ENCODE measurements at places on chromosomes 13 and 19.

DNA sequence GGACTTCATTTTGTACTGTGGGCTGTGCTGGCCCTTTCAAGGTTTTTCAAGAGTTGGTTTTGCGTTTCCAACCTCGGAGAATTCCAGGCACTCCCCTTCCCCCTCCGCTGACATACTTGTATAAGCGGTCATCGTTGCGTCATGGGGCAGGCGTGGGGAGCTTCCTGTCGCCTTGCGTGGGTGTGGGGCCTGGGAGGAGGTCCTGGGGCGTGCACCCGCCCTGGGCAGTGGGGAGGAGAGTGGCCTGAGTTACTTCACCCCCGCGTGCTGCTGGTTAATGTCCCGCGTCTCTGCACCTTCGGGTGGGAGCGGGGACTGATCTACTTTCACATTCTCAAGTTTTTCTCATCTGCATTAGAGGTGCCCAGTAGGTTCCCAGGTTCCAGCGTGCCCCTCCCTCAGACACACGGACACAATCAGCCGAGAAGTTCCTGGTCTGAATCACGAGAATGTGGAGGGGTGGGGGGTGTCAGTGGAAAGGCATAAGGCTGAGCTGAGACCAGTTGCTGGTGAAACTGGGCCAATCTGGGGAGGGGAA lies 4.1 kb downstream of the IER2 start:
- no peak for DNase-seq

DNA sequence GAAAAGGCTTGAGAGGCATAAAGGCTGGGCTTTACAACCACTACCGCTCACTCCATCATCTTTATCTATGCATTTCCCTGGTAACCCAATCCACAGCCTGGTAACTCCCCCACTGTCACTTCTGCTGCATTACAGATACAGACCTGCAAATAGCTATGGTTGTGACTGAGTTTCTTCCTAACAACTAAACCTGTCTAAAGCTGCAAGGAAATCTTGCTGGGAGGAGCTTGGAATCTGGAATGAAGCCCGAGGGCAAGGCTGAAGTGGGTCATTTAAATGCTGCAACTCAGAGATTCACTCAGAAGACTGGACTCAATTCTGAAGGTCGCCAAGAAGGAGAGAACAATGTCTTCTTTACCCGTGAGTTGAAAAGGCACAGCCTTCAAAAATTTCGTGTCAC lies at the start of gene LGALS13:
TSS of gene LGALS13 (plus strand) at position 301 of the 400 bp plus-strand sequence. CDS start at position 346, 45 bp downstream.
- DNase-seq: no peak

DNA sequence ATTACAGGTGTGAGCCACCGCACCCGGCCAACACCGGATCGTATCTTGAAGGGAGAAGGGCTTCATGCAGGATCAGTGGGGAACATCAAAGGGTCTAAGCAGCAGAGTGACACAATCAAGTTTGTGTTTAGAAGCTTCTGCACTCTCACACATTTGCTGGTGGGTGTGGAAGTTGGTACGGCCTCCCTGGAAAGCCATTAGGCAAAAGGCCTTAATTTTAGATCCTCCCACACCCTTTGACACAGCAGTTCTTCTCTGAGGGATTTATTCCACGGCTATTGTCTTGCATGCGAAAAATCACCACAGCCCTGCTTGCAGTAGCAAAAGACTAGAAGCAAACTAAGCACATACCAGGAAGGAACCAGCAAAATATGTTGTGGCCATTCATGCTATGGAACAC lies 18.3 kb upstream of the SLC1A5 start:
- no peak for DNase-seq

DNA sequence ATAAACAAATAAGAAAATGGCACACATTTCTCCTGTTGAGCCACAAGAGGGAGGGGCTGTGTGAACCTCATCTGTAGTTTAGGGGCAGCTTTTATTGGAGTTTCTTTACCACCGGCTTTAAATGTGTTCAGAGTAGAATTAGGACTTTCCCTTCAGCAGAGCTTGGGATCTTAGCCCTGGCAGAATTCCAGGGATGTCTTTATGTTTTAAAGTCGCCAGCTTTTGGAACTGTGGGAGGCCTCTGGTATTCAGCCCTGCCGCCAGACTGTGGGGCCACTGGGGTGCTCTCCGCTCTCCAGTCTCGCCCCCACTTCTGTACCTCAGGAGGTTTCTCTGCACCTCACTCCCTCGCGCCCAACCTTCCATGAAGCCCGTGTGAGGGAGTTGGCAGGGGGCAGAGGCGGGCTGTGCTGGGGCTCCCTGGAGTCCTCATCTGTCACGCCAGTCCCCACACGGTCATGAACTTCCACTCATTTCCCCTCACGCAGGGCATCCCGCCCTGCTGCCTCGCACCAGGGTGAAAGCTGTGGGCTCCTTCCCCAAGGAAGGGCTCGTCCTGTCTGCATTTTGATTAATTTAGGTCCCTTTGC lies 31.5 kb downstream of the CCDC8 start:
- DNase-seq: no peak

- no peak for DNase-seq
Measured at GRCh38 chr13:52022356-52022755, 2.1 kb upstream of the UTP14C start.
